ENCODE measurements at places on chromosomes 12 and 14. TPM values are rescaled to one million over a fixed set of nuclear protein-coding genes. Genes with fewer than 3 reads are reported as not detected.

- no peak for DNase-seq
Observed at GRCh38 chr14:44162197-44162596, 344.9 kb downstream of the FSCB start.

DNA sequence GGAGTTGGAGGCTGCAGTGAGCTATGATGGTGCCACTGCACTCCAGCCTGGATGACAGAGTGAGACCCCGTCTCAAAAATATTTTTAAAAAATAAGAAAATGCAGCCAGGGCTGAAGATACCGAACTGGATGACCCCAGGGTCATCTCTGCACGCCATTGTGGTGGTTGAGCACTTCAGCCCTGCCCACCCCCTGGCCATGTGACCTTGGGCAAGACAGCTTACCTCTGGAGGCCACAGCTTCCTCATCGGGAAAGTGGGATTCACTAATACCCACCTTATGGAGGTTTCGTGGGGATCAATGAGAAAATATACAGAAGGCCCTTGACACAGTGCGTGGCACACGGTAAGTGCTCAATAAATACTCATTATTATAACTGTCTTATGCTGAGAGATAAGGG, 25.5 kb downstream of the MVK start:
- no peak for DNase-seq

GRCh38 chr12:119159844-119160243, 18.9 kb upstream of the HSPB8 start:
- no peak for DNase-seq

The TSPAN8 gene
- total RNA-seq, result not detected

The CCDC175 gene
- not detected for total RNA-seq

The PIK3C2G gene
- total RNA-seq, result 1.6 TPM

The RNASE4 gene
- total RNA-seq, result 26.9 TPM

The NR4A1 gene
- 0.77 TPM for total RNA-seq

DNA sequence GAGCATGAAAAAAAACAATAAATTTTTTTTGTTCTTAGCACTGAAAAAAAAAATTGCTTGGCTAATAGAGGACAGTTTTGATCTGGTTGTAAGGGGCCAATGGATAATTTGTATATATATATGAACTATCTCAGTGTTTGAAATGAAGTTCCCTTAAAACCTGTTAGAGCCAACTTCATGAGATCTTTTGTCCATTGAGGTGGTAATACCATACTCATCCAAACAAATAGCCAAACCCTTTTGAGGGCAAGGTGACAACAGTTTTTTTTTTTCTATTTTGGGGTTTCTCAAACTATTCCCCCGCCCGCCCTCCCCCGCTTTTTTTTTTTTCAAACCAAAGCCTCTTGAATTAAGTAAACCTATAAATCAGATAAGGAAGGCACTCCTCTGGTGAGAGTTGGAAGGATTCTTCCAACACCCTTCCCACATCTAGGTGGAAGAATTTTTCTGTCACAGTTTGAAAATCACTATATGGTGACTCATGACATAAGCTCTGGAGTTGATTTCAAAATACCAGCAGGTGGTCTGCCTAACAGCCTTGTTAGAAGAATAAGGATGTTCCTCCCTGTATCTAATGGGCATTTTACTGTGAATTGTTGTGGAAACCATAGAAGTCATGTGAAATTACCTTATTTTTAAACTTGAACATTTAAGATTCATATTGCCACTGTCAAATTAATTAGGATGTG, 10.2 kb downstream of the ARHGAP5 start:
- no peak for DNase-seq

DNA sequence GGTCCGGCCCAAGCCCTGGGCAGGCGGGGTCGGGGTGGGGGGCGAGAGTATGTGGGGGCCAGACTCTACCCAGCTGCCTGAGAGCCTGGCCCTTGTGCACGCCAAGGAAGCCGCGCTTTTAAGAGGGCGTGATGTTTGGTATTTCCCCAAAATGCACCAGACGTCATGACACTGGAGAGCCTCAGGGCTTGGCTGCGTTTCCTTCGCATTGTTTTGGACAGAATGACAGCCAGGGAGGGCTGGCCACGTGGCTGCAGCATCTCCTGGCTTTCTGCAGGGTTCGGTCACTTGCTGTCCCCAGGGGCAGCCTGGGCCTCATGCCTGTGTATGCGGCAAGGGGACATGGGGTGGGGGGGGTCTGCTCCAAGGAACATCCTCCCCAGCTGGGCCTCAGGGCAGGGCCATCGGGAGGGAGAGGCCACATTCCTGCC, 16.1 kb upstream of the NUDT14 start:
- DNase-seq, result peak; percentile 51

The SYNDIG1L gene
- not detected for total RNA-seq

GRCh38 chr14:71742485-71742884, 189.7 kb upstream of the RGS6 start:
- DNase-seq, result no peak

The DENND5B gene
- 5.9 TPM for total RNA-seq

DNA sequence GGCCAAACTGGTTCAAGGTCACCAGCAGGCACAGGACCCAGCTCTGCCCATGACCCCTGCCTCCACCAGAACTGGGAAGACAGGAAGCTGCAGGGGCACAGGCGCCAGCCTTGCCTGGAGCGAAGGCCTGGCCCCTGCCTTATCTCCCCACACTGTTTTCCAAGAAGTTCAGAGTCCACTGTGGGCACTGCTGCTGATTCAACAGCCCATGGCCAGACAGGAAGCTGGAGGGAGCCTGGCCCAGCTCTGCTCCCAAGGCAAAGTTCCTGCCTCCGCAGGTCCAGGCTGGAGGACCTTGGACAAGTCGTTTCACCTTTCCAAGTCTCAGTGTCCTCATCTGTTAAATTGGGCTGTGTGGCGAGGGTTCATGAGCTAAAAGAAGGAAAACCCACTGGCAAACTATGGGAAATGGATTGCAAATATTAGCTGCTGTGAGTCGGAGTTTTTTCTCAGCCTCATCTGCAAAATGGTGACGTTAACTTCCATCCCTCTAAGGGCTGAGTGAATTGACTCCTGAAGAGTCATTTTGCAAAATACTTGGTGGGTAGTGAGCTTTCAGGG, 1.2 kb downstream of the PHETA1 start:
- DNase-seq, result peak; percentile 67

The NOP9 gene
- total RNA-seq, result 23.0 TPM

The FAM90A1 gene
- not detected for total RNA-seq
